ENCODE measurements at places on chromosomes 11 and 22. TPM values are rescaled to one million over a fixed set of nuclear protein-coding genes. Genes with fewer than 3 reads are reported as not detected.

Gene SULT4A1
- total RNA-seq, result 0.53 TPM

Gene TNNT3
- total RNA-seq, result not detected

Gene MS4A4A
- not detected for total RNA-seq

Gene E2F8
- 12.8 TPM for total RNA-seq

Gene SPDYC
- not detected for total RNA-seq

Gene MYBPC3
- not detected for total RNA-seq

Gene BIK
- 0.86 TPM for total RNA-seq

Gene ALG12
- total RNA-seq, result 14.1 TPM

Gene KAT5
- total RNA-seq, result 28.1 TPM

Gene BATF2
- total RNA-seq, result 2.0 TPM

Gene WNT7B
- total RNA-seq, result not detected

Gene OR2D2
- total RNA-seq, result 0.66 TPM

Gene PLXNB2
- total RNA-seq, result 73.9 TPM

Gene PLAAT5
- not detected for total RNA-seq

Gene CALCB
- total RNA-seq, result not detected

Gene CFL1
- 1,176 TPM for total RNA-seq

Gene SAA4
- not detected for total RNA-seq

Gene EXPH5
- total RNA-seq, result 0.22 TPM

Gene CNGA4
- 0.07 TPM for total RNA-seq

Gene ANO5
- total RNA-seq, result 8.4 TPM

Gene TYR
- not detected for total RNA-seq

Gene OMP
- total RNA-seq, result not detected

Gene OR51I1
- total RNA-seq, result not detected

Gene ANGPTL5
- 0.13 TPM for total RNA-seq

Gene UCP3
- 0.80 TPM for total RNA-seq

Gene ARVCF
- 40.2 TPM for total RNA-seq

Gene HSPB2
- not detected for total RNA-seq

Gene PPP2R1B
- 51.7 TPM for total RNA-seq

Gene SYT7
- 0.36 TPM for total RNA-seq

Gene GSC2
- total RNA-seq, result not detected

Gene CCS
- total RNA-seq, result 23.8 TPM

Gene MUC5AC
- not detected for total RNA-seq

Gene MICAL2
- 212 TPM for total RNA-seq
